Stimulated activated CD4-positive, alpha-beta T cell treated with anti-CD3 and anti-CD28 coated beads, Interleukin-12 subunit alpha, Interleukin-12 subunit beta, amount 100 ng/mL, for 48 hours (primary cell): ENCODE measurements at places on chromosomes 3 and 15.
A peak's percentile ranks its signal among the peaks of the same experiment; 100 is the strongest.

DNA sequence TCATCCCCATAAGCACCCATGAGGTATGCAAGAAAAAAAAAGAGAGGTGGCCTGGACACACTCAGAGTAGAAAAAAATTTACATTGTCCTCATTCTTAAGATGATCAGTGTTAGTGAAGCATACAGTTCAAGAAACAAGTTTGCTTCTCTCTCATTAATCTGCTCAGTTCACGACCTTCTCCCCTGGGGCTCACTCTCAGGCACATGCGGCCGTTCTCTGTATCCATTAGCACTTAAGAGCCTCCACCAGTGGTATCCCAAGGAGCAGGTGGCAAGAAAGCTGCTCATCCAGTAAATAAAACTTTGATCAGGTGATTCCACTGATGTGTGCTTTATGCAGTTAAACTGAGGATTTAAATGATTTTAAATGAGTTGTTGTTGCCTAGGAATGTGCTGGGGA lies 57.4 kb downstream of the ARHGAP31 start:
- DNase-seq = no peak

GRCh38 chr3:45191924-45192417 lies 34.1 kb downstream of the TMEM158 start:
- no peak for DNase-seq

DNA sequence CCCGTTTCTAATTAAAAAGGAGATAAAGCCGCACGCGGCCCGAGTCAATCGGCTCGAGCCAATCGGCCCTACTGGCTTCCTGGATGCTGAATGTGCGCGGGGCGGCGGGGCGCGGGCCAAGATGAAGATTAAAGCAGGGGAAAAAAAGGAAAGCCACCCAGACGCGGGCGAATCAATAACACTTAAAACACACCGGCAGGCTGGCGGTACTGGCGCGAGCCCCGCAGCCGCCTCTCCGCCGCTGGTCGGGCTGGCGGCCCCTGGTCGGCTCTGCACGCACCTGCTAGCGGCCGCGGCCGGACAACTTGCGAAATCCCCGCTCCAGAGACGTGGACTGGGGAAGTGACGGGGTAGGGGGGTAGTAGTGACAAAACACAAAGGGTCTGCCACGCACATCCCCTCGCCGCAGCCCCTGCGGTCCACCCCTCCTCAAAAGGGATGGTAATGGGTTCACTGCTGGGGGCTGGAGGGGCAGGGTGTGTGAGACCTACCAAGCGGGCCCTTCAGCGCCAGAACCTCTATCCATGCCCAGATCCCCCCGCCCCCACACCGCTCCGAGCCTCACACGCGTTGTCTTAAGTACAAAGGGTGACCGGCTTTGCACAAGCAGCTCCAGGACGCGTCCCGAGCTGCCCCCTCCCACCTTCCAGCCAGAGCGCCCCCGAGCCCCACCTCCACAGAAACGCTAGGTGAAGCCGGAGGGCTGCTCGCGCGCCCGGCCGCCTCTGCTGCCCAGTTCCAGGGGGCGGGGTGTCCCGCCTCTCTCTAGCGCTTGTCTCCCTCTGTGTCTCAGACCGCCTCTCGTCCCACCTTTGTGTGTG lies 1.4 kb downstream of the WNT7A start:
- DNase-seq = no peak

DNA sequence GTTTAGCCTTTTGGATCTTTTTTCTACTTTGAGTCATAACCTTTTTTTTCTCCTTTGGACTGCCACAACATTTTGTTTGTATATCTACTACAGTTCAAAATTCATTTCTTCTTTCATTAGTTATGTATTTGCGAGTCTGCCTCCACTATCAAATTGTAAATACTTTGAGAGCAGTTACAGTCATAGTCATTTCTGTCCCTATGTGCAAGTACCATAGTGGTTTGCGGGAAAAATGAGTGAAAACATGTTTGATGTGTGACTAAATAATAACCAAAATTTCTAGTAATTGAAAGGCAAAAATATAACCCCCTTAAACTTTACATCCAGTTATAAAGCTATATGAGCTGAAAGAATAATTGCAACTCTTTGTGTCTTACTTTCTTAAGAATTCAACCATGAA lies 45.8 kb upstream of the CCDC50 start:
- no peak for DNase-seq

DNA sequence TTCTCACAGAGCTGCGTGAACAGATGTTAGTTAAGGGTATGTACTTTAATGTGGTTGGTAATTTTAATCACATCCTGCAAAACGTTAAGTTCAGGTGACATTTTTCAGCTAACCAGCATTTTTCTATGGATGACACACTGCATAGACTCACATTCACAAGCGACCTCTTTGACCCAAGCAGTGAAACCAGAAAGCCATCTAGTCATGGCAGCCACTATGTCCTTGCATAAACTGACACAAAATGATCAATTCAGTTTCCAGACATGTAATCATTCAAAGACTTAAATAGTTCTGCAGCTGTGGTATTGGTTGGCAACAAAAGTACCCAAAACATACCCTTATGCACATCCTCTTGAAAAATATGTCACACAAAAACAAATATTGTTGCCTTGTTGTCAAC lies 7.4 kb upstream of the CAPN7 start:
- no peak for DNase-seq

GRCh38 chr3:181773921-181774320 lies 62.2 kb downstream of the SOX2 start:
- no peak for DNase-seq

GRCh38 chr15:60385620-60386552 lies 11.9 kb downstream of the ANXA2 start:
- no peak for DNase-seq

DNA sequence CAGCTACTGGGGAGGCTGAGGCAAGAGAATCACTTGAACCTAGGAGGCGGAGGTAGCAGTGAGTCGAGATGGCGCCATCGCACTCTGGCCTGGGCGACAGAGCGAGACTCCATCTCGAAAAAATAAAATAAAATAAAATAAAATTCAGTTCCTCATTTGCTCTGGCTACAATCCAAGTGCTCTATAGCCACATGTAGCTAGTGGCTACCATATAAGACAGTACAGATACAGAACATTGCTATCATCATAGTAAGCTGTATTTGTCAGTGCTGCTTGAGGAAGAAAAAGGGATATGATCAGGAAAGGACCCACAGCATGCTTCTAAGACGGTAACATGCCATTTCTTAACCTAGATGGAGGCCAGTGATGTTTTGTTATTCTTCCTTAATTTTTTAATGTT lies 88.7 kb upstream of the CDAN1 start:
- no peak for DNase-seq

DNA sequence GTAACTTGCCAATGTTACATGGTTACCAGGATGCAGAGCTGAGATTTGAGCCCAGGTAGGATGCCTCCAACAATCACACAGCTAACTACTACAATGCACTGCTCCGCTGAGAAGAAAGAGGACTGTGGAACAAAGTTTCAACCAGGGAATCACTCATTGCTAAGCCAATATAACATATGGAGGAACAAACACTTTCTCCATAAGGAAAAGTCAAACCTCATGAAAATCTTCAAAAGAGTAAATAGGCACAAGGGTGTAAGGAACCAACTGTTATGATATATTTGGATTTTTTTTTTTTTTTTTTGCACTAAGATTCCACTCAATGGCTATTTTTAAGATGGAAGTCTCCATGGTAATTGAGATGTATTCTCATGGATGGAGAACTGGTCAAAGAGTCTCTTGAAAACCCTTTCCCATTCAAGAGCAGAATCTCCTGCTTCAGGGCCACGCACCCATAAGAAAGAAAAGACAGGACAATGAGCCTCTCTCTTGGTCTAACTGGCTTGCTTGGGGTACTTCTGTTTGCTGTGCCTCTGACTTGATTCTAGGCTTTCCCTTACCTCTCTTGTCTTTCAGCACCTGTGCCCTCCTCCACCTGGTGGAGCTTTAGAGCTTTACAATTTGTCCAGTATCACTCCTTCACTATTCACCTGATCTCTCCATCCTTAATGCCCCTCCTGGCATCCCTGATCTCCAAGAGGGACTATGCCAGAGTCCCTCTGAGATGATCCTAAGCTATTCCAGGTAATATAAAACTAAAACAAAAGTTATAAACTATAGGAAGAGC lies 252.8 kb downstream of the NTRK3 start:
- no peak for DNase-seq

DNA sequence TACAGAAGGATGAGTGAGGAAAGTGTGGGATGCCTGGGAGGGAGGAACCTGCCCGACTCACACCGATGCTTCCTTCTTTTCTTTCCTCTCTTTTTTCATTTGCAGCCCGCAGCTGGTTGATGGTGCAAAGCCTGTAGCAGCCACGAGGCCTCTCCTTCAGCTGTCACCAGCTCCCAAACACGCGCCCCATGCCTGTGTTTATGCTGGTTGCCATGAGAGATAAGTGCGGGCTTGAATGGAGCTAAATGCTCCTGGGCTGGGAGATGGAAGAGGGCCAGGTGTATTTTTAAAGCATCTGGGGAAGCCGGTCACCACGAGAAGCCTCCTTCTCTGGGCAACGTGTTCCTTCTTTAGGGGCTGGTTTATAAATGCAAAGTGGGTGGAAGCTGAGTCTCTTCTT lies 9.3 kb downstream of the COLQ start:
- DNase-seq = no peak

GRCh38 chr15:90929246-90930019 lies 2.9 kb downstream of the HDDC3 start:
- no peak for DNase-seq

GRCh38 chr3:146280864-146281263 lies 30.0 kb upstream of the PLSCR4 start:
- DNase-seq = no peak

GRCh38 chr3:113532698-113533533 lies 561 bp downstream of the SIDT1 start:
- no peak for DNase-seq

DNA sequence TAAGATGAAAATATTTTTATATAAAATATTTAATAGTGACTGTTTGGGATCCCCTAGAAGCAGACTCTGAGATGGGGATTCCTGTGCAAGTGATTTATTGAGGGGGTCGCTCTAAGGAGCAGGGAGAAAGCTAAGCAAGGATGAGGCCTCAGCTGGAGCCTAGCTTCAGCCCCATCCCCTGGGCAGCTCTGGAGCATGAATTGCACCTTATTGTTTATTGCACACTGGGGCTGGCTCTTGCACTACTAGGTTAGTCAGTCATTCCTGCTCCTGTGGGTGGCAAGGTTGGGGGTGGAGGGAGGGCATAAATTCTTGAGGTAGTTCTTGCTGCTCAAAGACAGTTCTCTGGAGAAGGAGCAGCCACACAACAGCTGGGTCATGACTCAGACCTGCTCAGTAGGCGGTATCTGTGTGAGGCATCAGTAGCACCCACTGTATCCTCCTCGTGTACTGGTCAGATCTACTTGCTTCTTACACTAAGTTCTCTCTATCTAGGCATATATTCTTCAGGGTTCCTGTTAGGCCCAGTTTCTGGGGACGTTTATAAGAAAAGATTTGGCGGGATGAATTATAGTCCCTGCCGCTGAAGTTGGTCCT lies 27.2 kb upstream of the TNFSF10 start:
- DNase-seq = peak; percentile 72

DNA sequence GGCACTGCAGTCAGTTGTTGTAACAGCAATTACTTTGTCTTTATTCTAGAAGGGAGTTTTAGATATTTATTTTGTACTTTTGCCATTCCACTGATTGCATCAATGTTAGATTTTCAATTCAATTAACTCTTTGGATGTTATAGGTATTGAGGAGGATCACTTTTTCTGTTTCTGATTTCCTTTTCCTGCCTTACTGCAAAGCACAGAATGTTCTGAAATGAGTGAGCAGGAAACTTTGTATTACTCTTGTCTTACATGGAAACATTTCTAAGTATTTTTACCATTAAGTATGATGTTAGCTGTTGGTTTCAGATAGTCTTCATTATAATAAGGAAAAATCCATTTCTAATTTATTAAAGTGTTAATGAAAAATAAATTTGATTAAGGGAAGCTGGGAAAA lies 80.5 kb downstream of the OSBPL10 start:
- no peak for DNase-seq

DNA sequence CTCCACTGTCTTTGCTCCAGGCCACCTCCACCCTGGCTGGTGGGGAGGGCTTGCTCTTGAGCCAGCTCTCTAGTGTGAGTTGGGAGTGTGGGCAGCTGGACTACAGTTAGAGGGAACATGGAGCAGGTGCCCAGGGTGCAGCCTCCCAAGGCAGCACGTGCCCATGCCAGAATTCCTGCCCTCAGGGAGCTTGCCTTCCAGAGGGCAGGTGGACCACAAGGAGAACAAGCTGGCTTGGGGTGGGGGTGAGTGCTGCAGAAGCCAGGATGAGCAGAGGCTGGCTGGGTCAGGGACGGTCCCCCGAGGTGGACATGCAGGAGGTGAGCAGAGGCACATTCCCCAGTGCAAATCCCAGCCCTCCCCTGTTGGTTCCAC lies 89.5 kb downstream of the VGLL4 start:
- no peak for DNase-seq

- no peak for DNase-seq
Measured at GRCh38 chr3:9088441-9089353, 125.4 kb upstream of the RAD18 start.
